ENCODE measurements at places on chromosomes 13 and 19.

DNA sequence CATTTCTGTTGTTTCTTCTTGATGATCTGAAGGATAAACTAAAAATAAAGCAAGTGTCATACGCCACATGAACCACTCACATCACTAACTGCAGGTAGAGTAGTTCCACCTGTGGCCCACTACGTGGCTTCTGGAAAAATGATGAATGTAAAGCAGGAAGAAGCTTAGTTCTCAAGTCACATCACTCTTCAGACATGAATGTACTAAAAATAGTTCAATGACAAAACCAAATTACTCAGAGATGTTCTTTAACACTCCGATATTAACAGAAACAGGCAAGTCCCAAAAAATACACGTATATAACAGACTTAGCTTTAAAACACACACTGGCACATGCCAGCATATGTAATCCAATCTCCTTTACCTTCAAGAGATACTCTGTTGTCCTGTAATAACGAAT lies 21.6 kb downstream of the RAB20 start:
- DNase-seq, result no peak

DNA sequence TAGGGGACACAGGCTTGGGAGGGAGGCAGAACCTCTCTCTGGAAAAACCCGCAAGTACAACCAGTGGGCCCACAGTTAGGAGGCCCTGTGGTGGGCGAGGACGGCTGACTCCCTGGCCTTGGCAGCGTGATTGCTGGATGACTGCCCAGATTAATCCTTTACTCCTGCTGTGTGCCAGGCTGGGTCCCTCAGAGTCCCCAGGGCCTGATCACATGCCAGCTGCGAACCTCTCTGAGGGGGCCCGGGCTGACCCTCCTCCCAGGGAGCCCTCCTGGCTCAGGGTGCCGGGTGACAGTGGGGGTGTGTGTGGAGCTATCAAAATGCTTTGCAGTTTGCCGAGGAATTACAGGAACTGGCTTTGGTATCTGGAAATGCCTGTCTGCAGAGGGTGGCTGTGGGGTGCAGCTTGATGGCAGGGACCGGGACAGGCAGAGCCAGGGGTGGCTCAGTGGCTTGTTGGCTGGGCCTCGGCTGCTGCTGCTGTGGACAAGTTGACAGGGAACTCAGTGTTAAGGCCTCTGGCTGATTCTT lies 48.9 kb downstream of the DNM2 start:
- no peak for DNase-seq

DNA sequence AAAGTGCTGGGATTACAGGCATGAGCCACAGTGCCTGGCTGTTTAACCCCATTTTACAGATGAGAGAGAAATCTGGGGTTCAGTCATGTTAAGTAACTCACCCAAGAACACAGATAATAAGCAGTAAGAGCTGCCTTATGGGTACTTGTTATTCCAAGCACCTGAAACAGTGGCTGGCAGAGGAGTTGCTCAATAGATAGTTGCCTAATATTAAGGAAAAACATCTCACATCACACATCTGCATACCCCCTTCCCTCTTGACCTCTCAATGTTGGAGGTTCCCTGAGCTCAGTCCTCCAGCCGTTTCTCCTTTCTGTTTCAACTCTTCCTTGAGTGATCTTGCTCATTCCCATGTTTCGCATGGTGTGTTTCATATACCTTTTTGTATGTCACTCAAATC lies 401.9 kb downstream of the KLF12 start:
- DNase-seq, result no peak

GRCh38 chr19:46515879-46516350 lies 20.2 kb upstream of the PNMA8B start:
- DNase-seq, result no peak

DNA sequence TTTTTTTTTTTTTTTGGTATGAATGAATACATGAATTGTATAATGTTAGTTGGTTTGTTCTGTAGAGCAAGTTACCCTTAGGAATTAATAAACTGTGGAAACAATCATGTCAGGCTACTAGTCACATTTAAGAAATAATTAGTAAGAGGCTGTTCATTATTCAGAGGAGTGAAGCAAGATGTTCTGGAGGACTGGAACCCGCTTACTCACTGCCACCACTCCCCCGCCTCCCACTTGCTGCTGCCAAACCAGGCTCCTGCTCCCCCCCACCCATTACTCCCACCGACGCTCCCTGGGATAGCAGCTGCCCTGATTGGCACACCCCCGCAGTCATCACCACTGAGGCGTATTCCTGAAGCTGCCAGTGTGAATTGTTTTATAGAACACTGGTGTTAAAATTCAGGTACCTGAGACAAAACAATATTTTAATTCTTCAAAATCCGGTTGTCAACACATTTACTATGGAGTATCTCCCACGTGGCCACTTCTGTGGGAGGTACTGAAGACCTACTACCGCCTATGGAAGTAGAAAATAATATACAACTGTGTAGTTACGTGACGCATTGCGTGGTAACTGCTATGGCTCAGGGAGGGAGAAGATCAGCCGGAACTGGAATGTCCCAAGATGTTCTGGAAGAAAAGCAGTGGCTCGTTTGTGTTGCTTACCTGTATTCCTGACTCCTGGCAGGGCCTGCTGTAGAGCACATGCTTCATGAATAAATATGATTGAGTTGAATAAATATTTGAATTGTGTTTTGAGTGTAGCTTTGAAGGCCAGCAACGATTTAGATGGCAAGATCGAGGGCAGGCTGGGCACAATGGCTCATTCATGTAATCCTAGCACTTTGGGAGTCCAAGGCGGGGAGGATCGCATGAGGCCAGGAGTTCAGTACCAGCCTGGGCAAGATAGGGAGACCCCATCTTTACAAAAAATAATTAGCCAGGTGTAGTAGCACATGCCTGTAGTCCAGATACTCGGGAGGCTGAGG lies 1.7 kb downstream of the DPY19L3 start:
- DNase-seq, result no peak

DNA sequence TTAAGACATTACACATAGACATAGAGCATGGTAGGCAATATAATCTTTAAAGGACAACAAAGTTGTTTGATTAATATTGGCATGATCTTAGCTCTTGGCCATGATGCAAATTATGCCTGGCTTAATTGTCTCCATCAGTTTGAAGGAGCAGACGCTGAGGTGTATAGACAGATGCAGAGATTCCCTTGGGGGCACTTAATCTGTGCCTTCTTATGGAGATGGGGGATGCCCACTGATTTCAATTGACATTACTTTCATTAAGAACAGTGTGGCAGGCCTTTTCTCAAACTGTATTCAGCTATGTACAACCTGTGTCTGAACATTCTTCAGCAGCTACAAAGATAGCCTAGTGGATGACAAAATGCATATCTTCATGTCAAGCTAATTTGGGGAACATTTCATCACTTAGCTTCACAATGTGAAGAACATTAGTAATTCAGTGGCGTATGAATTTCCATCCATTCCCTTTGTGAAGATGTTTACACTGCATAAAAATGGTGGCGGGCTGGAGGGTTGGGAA lies 85.3 kb upstream of the MYCBP2 start:
- DNase-seq, result no peak

GRCh38 chr19:42021185-42021584 lies 27.2 kb upstream of the ATP1A3 start:
- DNase-seq, result no peak

DNA sequence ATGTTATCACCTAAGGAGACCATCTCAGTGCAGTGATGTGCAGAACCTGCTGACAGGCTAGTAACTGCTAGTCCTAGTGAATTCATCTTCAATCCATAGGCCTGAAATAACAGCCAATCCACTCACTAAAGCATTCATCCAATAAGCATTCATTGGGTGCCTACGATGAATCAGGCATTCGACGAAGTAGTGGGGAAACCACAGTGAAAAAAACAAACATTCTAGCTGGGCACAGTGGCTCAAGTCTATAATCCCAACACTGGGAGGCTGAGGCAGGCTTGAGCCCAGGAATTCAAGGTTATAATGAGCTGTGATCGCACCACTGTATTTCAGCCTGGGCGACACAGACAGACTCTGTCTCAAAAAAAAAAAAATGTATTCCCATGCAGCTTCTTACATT lies 135.6 kb downstream of the RNF17 start:
- DNase-seq, result no peak

Data from spleen (tissue), 13 donors.